ENCODE measurements at places on chromosomes 3 and 15.

DNA sequence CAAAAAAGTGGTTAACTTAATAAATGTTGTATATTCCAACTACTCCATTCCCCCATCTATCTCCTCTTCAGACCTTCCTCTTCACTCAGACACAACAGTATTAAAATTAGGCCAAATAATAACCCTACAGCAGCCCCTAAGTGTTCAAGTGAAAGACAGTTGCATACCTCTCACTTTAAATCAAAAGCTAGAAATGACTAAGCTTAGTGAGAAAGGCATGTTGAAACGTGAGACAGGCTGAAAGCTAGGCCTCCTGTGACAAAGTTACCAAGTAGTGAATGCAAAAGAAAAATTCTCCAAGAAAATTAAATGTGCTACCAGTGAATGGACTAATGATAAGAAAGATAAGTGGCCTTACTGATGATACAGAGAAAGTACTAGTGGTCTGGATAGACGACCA, 71.7 kb downstream of the ANKRD28 start:
- DNase-seq: no peak

- no peak for DNase-seq
Measured at GRCh38 chr3:161253711-161254110, 32.6 kb downstream of the NMD3 start.

- no peak for DNase-seq
Measured at GRCh38 chr15:89654301-89654761, 936 bp downstream of the KIF7 start.

DNA sequence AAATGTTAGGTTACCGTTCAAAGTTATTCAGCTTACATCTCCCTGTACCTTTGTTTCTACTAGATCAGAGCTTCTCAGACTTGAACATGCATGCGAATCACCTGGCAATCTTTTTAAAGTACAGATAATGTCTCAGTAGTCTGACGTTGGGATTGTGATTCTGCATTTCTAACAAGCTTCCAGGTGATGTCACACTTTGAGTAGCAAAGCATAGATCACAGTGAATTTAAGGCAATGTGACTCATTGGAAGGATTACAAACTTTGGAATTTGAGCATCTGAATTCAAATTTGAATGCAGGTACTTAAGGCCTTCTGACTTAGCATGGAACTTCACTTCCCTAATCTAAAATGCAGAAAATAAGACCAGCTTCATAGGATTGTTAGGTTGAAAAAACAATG, 10.8 kb upstream of the ZMAT3 start:
- DNase-seq: no peak

GRCh38 chr3:155241579-155241978, 51.9 kb downstream of the STRIT1 start:
- DNase-seq: no peak

DNA sequence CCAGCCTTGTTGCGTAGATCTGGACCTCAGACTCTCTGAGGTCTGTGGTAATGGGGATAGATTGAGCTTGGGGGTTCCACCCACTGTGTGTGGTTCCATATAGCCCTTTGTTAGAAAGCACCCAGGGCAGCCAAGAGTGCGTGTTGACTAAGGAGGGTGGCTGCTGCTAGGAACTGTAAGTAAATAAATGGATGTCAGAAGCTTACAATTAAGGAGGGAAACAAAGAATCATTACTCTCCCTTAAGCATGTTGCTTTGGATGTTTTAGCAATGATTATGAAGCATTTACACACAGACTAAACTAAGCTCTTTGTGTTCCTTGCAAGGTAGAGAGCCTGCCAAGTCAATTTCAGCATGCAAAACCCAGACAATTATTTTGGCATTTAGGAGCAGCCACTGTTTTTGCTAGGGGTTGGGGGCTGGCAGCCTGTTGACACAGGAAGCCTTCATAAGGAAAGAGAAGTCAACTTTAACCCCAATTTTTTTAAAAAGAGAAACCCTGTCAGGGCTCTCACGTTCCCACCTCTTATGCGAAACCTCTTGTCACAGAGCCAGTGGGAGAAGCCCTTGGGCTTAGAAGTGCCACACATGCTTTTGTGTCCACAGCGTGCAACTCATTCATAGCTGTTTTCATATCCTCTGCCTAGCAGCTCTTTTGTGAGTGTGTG, 127.8 kb downstream of the CMSS1 start:
- DNase-seq: no peak

GRCh38 chr15:74893627-74894026, 3.8 kb downstream of the MPI start:
- no peak for DNase-seq

DNA sequence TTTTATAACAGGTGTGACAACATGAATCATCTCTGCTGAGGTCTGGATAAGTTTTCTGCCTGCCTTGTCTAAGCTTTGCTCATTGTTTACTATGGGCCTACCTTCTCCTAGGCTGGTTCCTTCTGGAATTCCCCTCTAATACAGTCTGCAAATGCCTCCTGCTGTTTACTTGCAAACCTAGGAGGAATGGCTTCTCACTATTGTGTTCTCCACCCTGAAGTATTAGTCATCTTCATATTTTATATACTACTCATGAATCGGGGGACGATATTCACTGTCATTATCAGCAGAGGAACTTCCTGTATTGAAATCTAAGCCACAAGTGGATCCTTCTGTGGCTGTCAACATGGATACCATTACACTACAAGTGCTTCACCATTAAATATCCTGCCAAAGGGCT, 154.8 kb downstream of the PLCL2 start:
- DNase-seq: peak; percentile 1

DNA sequence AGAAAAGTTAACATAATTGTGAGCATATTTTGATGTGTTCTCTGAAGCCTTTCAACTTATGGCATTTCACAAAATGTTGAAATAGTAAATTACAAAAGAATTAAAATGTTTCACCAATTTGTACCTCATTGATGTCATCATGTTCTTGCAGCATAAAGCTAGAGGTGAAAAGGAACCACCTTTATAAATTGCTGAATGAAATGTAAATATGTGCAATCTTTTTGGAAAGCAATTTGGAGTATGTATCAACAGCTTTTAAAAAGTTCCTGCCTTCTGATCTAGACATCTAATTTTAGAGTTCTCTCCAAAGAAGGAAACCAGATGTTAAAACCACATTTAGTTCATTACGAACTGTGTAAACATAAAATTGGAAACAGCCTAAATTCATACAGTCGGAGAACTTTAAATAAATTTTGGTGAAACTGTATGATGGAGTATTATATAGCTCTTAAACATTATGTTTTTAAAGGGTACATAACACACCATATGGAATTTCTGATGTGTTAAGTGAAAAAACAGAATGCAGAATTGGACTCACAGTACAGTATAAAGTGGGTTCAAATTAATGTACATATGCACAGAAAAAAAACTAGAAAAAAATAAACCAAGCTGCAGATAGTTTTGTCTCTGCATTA, 311.2 kb upstream of the NAALADL2 start:
- no peak for DNase-seq

- DNase-seq: no peak
Measured at GRCh38 chr15:31484986-31485385, 158.4 kb downstream of the KLF13 start.

DNA sequence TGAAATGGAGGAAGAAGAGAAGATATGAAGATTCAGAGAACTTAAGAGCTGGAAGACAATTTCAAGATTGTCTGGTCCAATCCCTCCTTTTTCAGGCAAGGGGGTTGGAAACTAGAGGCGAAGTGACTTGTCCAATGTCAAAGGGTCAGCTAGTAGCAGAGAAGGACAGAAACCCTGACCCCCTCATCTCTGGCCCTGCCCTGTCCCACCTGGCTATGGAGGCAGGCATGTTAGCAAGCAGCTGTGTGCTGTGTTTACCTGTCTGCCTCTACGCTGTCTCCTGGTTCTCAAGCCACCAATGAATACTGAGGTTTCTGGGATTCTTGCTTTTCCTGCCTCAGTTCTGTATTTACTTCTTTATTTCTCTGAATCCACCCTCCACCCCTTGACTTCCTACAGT, 342 bp downstream of the TGM5 start:
- DNase-seq: no peak

DNA sequence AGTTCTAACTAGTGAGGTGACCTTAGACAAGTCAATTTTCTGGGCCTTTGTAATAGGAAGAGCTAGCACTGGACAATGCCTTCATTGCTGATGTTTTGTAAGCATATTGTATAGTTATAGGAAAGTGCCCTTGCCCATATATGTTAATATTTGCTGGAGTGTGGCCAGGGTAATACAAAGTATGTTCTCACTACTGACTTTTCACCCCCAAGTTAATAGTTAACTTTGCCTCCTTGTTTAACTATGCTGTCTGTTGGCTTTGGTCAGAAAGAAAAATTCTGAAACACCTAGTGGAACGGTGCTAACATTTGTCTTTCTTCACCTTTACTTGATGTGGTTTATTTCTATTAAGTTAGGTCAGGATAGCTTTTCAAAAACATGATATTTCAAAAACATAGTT, 287.4 kb upstream of the CTNNB1 start:
- DNase-seq: no peak

DNA sequence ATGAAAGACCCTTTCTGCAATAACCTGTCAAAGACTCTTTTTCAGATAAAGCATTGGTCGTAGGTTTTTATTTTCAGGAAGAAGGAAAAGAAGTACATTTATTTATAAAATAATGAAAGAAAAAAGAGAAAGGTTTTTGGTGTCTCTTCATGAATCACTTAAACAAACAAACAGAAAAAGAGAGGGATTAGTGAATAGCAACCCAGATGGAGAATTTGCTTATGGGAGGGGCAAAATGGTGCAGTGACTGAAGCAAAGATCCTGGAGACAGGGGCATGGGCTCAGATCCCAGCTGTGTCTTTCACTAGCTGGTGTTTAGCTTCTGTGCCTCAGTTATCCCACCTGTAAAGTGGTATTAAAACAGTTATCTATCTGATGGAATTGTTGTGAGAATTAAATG, 78.6 kb upstream of the PFN2 start:
- DNase-seq: no peak

DNA sequence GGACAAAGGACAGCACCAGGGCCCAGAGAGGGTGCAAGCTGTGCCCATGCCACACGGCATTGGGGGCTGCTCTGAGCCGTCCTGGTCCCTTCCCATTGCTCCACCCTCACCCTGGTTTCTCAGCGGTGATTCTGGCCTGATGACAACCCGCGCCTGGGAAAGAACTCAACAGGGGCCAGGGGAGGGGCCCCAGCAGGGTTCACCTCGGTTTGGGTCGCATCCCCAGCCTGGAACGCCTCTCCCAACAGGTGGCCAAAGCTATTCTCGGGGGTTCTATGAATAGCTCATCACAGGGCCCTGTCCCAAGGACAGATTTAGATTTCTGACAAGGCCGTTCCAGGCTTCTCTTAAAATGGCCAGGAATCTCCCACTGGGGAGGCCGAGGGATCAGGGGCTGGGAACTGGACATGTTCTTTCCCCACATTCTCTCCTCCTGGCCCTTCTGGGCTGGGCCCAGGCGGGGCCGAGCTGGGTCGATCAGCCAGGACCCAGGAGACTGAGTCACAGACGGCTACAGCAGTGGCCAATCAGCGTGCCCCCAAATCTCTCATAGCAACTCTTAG, 17.9 kb downstream of the GRIP2 start:
- DNase-seq: no peak

DNA sequence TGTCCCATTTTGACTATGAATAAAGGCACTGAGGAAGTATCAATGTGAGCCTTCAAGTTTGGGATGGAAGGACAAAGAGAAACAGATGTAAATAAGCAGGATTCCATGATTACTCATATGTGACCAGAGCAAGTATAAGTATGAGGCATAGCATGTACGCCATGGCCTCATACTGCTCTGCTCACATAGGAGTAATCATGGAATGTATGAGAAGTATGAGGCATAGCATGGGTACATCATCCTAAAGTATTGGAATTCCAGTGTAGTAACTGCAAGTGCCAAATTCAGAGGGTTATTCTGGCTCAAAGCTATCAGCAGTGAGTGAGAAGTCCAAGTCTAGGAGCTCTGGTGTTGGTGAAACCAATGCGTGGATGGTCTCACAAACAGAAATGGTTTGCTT, 81.2 kb upstream of the WDR72 start:
- no peak for DNase-seq

DNA sequence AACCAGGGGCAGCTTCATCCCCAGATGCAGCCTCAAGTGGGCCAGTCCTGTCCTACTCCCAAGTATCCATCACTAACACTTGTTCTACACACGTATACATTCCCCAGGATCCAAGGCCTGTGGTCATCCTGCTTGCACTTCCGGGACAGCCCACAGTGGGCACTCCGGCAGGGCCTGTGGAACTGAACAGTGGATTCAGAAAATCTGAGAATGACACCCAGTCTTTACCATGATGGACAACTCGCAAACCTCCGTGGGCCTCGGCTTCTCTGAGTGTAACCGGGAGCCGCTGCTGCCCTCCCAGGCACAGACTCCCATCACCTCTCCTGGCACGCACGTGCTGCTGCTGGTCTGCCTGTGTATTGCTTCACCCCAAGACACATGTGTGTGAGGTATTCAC, 59.6 kb downstream of the ATP10A start:
- no peak for DNase-seq

DNA sequence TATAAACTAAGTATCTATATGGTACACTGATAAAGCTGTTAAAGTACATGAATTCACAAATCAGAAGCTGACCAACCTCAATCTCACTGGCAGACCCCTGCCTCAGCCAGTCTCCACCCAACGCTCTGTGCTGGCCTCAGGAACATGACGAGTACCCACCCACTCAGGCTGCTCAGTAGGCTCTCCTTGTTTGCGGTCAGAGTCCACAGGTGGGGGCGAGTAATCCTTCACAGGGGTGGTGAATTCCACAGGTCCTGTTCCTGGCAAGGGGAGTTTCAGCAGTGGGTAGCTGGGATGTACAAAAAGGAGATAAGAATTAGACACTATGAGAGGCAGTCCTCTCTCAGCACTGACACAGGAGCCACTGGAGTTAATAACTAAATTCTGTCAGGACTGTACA, 40.9 kb downstream of the SCAP start:
- no peak for DNase-seq

DNA sequence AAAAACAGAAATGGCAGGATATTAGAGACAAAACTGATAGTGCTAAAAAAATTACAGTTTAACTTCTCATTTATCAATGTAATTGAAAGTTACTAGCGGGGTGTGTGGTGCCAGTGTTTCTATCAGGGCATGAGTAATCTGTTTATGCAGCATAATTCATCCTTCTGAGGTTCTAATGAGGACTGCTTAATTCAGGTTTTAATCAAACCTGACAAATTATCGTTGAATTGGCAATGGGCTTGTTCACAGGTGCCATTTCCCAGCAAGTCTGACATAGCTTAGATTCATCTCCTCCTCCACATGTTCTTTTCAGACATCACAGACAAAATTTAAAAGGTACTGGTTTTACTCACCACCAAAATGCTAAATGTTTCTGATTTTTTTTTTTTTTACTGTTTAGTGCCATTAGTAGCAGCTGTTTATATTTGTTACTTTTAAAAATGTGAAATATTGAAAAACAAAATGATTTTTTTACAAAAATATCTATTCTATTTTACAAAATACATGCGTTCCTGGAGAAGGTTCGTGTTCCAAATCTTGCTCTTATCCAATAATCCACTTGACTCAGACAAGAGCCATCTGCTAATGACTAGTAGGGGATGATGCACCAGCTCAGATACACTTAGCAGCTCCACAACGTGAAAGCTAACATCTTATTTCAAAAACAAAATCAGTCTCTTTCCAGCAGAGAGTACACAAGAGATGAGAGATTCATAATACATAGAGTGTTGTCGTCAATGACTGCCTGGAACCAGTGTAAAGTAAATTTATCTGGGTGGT, 447.7 kb upstream of the DPPA4 start:
- no peak for DNase-seq

- DNase-seq: no peak
Measured at GRCh38 chr3:131735116-131735515, 232.3 kb upstream of the MRPL3 start.

- DNase-seq: no peak
Measured at GRCh38 chr3:89908711-89909213, 801.3 kb downstream of the EPHA3 start.

GRCh38 chr3:139430493-139430892, 41.0 kb upstream of the COPB2 start:
- DNase-seq: no peak
